Brain microvascular endothelial cell (primary cell): ENCODE measurements at places on chromosomes 7 and 10.

DNA sequence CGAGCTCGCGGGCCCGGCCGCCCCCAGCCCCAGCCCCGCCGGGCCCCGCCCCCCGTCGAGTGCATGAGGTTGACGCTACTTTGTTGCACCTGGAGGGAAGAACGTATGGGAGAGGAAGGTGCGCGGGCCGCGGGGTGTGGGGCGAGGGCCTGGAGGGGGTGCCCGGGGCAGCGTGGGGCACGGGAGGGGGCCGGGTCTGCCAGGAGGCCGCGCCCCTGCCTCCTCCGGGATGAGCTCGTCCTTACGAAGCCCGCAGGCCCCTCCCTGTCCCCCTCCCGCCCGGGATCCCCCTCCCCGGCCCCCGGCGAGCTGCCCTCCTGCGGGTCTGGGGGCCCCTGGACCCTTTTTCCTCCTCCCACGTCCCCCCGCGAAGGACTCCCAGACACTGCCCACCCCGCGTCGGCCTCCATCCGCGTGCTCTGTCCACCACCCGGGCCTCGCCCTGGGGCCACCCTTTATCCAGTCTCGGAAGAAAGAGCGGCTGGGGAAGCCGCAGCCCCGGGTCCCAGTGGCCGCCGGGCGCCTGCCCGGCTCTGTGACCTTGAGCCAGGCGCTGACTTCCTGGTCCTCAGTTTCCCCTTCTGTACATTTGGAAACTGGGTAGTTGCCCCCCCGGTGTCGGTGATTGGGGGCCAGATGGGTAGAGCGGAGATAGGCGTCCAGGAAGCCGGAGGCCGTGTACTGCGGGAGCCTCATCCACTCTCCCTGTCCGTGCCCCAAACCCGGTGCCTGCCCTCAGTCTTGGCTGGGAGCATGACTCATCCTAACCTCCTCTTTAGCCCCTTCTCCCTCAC is 521 bp downstream of the LIMK1 start:
- no peak for DNase-seq

DNA sequence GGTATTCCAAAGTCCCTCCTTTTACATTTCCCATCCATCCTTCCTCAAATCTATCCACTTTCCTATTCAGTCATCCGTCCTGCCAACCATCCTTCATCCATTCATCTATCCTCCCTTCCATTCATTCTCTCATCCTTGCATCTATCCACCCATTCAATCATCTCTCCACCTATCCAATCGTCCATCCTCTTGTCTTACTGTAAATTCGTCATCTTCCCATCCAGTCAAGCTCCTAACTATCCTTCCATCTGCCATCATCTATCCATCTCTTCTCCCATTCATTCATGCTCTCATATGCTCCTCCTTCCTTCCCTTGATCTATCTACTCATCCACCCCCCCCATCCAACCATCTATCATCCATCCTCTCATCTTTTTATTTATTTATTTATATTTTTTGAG is 5.0 kb downstream of the CALHM3 start:
- DNase-seq: no peak

GRCh38 chr10:98623176-98623575 is 176.4 kb upstream of the HPS1 start:
- no peak for DNase-seq

DNA sequence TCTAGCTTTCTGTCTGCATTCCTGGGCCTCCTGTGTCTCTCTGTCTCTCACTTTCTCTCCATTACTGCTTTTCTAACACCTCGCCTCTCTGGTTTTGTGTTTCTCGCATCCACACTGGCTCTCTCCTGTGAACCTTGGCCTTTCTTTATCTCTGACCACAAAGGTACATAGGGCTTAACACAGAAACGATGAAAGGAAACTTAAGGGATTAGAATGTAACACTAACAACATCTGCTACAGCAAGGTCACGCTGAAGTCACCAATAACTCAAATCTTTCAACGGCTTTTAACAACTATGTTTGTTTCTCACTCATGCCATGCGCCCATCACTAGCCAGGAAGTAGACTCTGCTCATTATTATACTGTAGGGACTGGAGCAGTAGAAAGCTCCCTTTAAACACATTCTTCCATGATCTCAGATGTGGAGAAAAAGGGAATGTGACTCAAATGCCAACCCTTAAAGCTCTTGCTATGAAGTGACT is 9.3 kb upstream of the OR6V1 start:
- no peak for DNase-seq

DNA sequence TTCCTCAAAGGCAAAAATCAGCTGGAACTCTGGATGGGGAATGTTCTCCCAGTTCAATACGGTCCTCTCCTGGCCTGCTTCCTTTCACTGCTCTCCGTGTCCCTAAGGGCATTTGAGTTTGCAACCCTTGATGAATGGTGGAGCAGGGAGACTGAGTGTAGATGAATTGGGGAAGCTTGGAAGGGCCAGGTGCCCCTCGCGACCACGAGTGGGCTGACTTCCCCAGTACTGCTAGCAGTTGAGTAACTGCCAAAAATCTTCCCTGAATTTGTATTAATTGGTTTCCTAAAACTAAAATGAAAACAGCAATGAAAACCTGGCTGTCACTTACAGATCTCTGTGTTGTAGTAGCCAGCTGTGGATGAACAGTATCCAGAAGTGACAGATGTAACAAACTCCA is 13.6 kb downstream of the IRF5 start:
- no peak for DNase-seq

DNA sequence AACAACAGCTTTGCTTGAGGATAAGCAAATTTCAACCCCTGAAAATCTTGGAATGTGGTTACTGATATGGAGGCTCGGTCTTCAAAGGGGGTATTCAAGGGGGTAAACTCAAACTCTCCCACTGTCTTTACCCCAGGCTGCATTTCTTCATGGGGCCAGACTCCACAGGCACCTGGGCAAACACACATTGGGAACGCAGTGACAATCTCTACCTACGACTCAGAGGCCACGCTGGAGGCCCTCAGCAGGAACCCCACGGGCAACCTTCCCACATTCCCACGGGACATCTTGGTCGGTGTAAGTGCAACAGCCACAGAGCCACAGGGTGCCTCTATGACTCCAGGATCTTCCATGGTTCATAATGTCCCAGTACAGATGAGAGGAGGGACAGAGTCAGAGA is 2.2 kb upstream of the INSIG1 start:
- no peak for DNase-seq

DNA sequence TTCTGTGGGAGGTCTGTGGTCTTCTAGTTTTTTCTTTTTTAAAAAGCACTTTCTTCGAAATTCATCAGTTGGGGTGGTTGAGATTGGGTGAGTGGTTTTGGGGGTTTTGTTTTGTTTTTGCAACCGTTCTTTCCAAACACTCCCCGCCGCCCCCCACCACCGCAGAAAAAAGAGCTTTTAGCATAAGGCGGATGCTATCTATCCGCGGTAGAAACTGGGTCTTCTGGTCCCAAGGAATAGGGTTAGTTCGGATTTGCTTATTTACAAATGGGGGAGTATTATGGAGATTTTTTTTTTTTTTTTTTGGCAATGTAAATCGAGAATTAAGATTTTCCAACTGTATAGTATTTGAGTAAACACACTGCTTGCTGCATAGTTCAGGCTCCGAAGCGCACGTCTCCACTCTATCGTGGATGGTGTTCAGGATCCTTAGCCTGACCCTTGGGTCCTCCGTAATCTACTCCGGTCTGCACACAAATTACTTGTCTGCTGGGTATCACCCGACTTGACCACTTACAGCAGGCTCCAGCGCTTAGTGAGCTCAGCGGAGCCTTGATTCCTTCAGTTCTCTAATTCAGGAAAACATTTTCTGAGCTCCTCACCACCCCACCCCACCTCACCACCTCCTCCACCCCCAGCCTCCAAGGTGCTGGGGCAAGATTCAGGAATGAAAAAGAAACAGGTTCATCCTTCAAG is 757 bp upstream of the NRCAM start:
- DNase-seq: no peak

DNA sequence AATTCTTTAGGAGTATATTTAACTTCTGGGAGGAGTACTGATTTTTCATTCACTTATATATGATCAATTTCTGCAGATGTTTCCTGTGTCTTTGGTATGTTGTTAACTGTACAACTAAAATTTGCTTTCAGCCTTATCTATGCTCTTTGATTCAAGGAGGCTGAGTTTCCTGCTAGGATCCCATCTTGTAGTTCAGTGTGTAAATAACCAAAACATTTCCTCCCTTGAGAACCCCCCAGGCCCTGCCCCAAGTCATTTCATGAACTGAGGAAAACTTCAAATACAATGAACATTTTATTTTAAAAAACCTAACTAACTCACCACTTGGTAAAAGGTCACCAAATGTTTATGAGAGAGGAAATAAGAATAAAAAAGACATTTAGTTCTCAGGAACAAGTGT is 55.5 kb downstream of the VWA2 start:
- DNase-seq: no peak

- no peak for DNase-seq
Measured at GRCh38 chr10:105718207-105718995, 1077.3 kb downstream of the SORCS3 start.

DNA sequence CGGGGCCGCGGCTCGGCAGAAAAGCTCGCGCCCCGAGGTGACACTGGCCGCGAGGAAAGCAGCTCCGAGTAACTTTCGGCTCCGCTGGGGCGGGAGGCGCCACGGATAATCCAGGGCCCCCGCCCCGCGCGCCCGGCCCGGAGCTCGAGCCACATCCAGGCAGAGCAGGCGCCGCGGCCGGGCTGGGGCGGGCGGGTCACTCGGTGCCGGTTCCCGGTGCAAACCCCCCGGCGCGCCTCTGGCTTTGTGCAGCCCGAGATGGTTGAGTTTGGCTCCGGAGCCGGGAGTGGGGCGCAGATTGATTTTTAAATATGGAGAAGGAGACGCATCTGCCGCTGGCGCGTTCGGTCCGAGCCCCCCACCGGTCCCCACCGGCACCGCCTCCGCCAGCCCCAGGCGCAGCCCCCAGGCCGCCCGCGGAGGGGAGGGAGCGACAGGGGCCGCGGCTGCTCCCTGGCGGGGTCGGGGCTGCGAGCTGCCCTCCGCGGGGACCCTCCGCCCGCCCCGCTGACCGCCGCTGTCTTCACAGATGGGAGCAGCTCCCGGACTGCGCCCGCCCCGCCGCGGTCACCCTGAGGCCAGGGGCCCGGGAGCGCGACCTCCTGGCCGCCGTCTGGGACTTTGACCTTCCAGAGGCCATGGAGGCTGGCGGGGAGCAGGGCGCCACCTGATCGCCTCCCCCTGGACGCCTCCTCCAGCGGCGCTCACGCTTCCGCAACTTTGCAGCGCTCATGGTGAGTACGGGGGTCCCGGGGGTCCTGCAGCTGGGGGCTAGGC is 643 bp downstream of the ADGRA1 start:
- no peak for DNase-seq

DNA sequence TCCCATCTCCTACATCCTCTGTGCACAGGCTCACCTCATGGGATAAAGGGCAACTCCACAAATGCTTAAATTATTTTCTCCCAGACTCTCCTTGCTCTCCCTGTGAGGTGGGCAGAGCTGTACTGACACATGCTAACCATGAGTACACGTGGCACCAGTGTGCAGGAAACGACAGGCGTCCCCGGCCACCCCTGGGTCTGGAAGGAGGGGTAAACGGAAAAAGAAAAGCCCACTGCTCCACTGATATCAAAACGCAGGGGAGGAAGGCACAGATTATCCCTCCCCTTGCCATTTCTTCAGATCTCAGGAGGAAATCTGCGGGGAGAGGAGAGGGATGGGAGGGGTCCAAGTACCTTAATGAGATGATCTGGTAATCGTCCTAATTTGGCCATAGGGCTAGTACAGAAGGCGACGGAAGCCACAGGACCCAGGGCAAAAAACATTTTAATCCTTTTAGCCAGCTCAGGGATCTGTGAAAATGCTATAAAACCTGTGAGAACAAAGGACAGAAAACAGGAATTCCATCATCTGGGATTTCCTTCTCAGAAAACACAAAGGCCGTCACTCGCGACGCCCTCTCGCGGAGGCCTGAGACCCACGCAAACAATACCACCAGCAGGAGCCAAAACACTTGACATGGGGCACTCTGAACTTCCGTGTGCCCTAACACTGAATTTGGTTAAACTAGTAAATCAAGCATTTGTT is 17.8 kb upstream of the CH25H start:
- no peak for DNase-seq

- DNase-seq: no peak
Measured at GRCh38 chr7:139990142-139990535, 72.6 kb downstream of the PARP12 start.

- no peak for DNase-seq
Measured at GRCh38 chr10:88120075-88120474, 256.6 kb downstream of the PTEN start.

- no peak for DNase-seq
Measured at GRCh38 chr10:88333248-88333630, 249.9 kb downstream of the RNLS start.

DNA sequence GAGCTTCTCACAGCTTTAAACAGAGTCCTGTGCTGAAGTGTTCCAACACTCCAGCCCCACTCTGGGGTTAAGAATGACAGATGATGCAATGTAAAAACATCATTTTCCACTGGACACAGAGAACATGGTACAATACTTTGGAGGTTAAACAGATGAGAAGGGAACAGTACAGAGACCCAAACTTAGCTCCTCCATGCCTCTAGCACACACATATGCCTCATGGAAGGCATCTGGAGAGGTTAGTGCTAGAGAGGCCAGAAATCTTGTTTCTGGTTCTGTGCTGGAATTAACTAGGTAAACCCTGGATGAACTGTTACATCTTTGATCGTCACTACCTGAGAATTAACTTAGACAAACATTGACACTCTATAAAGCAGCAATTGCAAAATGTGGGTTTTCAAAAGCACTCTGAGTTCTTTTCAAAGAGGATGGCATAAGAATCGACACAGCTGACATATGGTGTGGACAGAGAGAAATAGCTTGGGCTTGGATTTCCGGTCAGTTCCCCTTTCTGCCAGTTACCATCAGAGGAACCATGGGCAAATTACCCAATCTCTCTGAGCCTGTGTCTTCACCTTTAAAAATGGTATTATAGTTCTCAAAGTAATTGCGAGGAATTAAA is 81.9 kb downstream of the KCNMA1 start:
- DNase-seq: no peak

GRCh38 chr10:72875250-72876055 is 18.1 kb upstream of the OIT3 start:
- no peak for DNase-seq

- DNase-seq: no peak
Measured at GRCh38 chr10:44581996-44582395, 197.1 kb upstream of the CXCL12 start.

GRCh38 chr10:122407375-122408125 is 33.0 kb downstream of the PLEKHA1 start:
- no peak for DNase-seq

DNA sequence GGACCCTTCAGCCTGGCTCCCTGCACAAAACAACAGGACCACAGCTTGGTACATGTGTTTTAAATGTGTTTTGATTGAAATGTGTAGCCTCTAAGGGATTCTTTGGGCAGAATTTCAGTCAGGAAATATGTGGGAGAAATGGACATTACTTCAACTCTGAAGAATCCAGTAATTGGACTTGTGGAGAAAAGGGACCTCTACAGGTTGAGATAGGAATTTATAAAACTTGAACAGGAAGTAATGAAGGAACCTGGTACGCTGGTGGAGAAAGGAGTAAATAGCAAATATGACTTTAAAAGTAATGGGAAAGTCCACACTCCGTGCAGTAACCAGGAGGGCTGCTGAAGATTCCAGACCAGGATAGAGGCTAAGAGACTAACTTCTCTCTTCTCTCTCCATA is 220.5 kb downstream of the LHFPL3 start:
- DNase-seq: no peak
